ENCODE measurements at places on chromosomes 13 and 19. TPM values are rescaled to one million over a fixed set of nuclear protein-coding genes. Genes with fewer than 3 reads are reported as not detected.

ZNF681 gene
- 7.0 TPM for total RNA-seq

GPR4 gene
- 0.07 TPM for total RNA-seq

SNRPA gene
- total RNA-seq, result 290 TPM

RASGRP4 gene
- 10.1 TPM for total RNA-seq

PRR19 gene
- total RNA-seq, result 0.29 TPM

JAK3 gene
- 247 TPM for total RNA-seq

ZNF441 gene
- 6.0 TPM for total RNA-seq

HIF3A gene
- total RNA-seq, result not detected

RFPL4AL1 gene
- total RNA-seq, result not detected

POSTN gene
- total RNA-seq, result not detected
